ENCODE measurements at places on chromosomes 7 and 10.

DNA sequence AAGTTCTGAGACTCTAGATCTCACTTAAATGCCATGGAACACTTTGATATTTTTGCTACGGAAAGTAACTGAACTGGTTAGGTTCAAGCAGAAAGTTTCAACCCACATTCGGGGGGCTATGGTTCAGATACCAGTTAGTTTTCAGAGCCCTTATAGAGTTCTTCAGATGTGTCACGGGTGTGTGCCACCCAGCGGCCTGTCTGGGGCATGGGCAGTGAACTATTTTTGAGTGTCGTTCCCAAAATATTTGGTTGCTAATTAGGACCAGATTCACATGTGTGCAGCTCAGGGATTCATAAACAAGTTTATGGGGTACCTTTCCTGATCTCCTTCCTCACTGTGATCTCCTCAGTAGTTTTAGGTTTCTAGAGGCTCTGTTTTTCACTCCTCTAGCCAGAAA lies 271.9 kb downstream of the C7orf25 start:
- no peak for DNase-seq

DNA sequence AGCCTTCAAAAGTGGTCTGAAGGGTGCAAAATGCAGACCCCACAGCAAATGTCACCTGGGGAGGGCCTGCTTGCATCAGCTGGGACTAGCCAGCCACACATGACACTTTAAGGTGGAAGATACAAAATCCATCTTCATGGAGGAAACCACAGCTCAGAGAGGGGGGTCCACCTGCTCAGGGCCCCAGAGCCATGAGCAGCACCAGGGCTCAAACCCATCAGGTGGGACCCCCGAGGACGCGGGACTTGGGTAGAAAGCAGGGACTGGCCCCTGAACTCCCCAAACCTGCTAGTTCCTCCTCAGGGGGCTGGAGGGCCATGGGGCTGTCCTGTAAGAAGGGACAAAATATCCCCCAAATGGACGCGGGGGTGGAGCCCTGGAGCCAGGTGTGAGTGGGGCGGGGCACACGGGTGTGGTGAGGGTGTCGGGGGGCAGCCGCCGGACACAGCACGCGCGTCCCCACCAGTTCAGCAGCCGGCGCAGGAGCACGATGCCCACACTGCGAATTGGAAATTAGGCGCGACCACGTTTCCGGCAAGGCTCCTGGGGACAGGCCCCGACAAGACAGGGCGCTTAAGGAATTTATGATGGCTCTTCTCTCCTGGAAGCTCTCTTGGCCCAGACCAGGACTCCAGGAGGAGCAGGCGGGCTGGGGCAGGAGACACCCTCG lies 8.0 kb downstream of the PDGFA start:
- DNase-seq: no peak

DNA sequence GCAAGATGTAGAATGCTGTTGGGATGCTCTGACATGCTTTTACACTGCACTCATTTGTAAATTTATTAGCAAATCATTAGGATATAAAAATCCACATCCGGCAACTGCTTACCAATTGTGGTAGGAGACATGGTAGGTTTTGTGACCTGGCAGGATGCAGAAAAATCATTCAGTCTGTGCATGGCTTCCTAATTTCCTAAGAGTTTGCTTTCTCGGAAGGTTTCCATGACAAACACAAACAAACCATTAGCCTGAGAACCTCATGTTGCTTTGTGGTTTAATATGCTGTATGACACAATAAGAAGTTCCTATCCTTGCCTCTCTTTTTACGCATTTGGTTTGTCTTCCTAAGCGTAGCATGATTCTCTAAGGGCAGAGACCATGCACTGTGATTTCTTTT lies 14.7 kb upstream of the LMBR1 start:
- DNase-seq: no peak

DNA sequence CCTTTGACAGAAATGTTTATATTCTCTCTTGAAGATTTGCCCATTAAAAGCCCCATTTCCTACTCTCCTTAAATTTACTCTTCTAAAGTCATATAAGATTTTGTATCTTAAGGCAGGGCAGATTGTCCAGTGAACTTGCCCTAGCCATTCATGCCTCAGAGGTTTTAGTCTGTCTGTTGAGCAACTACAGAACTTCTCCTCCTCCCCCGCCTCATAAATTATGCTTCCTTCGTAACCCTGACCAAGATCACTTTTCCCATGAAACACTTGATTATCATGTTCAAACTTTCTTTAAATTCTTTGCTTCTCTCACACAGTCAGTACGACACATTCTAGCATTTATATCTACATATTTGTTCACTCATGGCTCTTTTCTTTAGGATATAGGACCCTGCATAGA lies 621.3 kb downstream of the ANKRD7 start:
- DNase-seq: no peak

- DNase-seq: no peak
Observed at GRCh38 chr7:19352305-19352695, 207.1 kb upstream of the FERD3L start.

DNA sequence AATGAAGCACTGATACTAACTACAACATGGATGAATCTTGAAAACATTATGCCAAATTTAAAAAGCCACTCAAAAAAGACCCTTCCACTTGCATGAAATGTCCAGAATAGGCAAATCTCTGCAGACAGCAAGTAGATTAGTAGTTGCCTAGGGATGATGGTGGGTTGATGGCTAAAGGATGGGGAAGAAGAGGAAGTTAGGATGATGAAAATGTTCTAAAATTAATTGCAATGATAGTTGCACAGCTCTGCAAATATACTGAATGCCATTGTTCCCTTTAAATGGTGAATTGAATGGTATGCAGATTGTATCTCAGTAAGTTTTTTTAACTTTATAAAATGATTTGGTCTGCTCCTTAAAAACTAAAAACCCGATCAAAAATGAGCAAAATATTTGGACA lies 7.3 kb upstream of the LIPA start:
- no peak for DNase-seq
